ENCODE measurements at places on chromosomes 1 and 21.
A peak's percentile ranks its signal among the peaks of the same experiment; 100 is the strongest.

GRCh38 chr1:71190843-71191242 is 110.0 kb upstream of the ZRANB2 start:
- DNase-seq: no peak

DNA sequence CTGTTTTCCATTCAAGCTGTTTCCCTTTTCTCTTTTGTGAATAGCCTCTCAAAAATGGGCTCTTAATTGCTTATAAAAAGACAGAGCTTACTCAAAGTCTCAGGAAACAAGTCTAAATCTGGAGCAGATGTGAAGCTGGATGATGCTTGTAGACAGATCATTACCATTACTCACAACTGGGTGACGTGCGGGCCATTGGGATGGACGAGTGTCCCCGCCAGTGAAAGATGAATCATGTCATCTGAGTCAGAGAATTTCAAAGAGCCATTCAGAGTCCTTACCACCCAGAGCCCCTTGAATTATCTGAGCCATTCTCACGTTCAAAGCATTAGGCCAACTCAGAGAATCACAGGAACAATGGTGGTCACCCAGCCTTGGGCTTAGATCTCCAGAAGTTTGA is 134.6 kb downstream of the HUNK start:
- no peak for DNase-seq

- DNase-seq: no peak
These were observed 46.3 kb upstream of the SAMSN1 start for GRCh38 chr21:14592296-14593000.

GRCh38 chr21:28910280-28910887 is 82.3 kb downstream of the LTN1 start:
- no peak for DNase-seq

- DNase-seq: no peak
These were observed 26.6 kb upstream of the FCRL4 start for GRCh38 chr1:157624471-157624870.

GRCh38 chr1:241077386-241078147 is 279.4 kb downstream of the RGS7 start:
- no peak for DNase-seq

DNA sequence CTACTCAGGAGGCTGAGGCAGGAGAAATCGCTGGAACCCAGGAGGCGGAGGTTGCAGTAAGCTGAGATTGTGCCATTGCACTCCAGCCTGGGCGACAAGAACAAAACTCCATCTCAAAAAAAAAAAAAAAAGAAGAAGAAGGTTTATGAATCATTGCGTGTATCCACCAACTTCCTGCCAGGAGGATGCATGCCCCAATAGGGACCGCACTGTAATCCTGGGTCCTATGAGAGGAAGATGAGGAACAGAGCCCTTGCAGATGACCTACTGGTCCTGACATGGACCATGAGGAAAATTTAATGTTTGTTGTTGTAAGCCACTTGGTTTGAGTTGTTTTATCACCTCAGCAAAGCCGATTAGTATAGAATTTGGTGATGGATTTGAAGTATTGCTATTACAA is 56.7 kb downstream of the PTGS2 start:
- peak; percentile 60 for DNase-seq

- no peak for DNase-seq
These were observed 1.1 kb upstream of the SHISAL2A start for GRCh38 chr1:52631759-52632331.

DNA sequence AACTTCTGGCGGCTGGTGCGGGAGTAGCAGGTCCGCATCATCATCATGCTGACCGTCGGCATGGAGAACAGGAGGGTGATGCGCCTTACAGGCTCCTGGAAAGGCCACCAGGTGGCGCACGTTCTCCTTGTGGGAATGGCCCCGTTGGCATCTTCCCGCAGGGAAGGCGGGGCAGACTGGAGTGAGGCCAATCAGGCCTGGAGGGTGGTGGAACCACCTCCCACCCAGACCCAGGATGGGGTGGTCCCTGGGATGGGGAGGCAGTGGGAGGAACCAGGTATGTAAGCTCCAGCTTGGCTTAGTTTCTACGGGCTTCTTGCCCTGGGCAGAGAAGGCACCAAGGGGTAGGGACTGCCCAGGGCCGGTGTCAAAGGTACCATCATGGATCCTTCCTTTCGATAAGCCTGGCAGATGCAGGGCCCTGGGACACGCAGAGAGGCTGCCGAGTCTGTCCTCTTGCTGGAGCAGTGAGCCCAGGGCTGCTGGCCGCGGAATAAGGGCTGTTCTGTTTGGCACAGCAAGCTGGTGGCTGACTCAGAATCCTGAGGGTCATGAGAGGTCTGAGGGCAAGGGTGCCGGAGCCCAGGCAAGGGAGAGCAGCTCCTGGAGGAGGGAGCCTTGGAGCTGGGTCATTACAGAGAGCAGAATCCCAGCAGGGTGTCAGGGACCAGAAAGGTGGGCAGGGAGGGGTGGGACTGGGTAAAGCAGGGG is 8.7 kb upstream of the LGR6 start:
- DNase-seq: peak; percentile 86

DNA sequence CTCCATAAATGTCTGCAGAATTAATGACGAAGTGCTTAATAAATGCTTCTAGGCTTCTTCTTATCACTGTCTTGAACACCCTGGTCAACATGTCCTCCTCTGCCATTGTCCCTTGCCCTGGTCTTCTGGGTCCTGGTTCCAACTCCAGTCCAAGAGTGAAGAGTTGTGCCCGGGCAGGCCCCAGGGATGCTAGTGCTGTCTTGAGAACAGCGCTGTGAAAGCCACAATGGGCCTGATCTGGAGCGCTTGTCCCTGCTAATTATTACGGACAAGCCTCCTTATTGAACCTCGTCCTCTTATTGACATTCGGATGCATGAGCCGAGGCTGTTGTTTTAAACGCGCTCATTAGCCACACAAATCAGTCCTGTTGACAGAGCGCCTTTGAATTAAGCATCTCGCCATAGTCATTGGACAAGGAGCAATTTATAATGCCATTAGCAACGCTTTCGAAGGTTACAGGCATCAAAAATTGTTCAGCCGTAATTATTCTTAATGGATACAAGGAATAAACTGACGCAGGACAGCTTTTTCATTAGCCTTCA is 211.6 kb upstream of the POU3F1 start:
- DNase-seq: no peak

DNA sequence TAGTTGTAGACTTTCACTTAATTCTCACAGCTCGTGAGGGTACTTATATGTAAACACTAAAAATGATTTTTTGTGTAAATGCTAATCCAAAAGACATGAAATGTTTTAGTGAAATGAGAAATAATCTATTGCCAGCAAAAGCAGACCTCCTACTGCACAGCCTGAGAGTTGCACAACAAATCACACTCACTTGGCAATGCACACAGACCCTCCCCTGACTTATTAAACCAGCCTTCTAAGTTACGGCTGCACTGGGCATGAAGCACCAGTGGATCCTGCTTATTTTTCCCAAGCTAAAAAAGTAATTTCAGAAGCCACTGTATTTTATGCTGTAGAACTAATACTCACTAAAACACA is 10.3 kb downstream of the ERRFI1 start:
- no peak for DNase-seq

GRCh38 chr1:152313970-152314369 is 11.1 kb downstream of the FLG start:
- no peak for DNase-seq

DNA sequence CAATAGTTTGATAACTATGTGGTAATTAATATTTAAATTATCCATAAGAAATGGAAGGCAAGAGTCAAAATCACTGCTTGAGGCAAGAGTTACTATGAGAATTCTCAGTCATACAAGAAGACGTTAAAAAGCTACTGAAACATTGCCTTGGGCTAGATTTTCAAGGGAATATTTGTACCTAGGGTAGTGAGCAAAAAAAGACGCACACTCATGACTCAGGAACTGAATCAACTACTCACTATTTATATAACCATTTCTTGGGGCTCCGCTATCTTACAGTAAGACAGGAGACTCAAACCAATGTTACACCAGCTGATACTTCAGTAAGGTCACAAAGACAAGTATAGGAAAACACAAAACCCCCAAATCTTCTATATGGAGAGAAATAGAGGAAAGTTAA is 151.5 kb upstream of the RNPC3 start:
- DNase-seq: no peak

DNA sequence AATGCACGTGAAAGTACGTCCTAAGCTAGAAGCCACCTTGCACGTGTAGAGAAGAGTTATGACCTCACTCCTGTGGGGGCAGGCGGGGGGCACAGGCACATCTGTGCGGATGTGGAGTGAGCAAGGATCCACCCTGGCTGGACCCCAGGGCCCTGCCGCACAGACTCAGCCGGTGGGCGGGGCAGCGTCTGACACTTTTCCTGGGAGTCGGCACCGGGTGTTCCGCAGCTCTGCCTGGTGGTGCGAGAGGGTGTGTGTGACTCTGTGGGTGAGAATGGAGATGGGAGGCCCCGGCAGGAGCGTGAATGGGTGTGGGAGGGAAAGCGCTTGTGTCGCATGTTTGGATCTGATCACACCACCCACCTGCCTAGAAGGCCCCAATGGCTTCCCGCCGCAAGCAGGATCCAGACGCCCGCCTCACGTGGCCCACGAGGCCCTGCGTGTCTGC is 29.5 kb downstream of the RAP1GAP start:
- no peak for DNase-seq

- DNase-seq: no peak
These were observed 37.5 kb upstream of the KIF21B start for GRCh38 chr1:201061049-201061448.

DNA sequence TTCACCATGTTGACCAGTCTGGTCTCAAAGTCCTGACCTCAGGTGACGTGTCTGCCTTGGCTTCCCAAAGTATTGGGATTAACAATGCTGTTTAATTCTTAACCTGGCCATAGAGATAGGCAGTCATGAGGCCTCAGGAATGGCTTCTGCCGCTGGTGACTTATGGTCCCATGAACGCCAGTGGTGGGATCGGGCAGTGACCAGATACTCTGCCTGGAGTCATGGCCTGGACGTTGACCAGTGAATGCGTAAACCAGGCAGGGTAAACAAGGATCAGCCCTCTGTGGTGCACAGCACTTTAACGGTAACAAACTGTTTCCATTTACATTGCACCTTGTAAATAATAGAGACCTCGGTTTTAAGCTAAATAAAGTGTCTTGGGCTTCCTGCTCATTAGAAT is 23.0 kb downstream of the MTARC1 start:
- no peak for DNase-seq

DNA sequence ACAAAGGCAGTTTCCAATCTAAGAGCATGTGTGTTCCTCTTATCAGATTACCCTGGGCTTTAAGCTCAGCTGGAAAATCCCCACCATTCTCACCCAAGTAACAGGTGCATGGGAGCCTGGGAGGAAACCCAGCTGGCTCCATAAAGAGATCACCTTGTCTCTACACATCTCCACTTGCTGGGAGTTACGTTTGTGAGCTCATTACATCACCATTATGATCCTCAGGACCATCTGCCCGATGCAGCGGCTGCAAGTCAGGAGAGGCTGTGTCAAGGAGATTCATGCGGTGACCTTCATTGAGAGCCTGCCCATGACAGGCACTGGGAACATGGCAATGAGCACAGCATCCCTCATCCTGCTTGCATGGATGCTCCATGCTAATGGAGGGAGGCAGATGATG is 618.0 kb downstream of the NPHP4 start:
- no peak for DNase-seq

- DNase-seq: no peak
These were observed 3.6 kb downstream of the PRKAB2 start for GRCh38 chr1:147168626-147169058.

DNA sequence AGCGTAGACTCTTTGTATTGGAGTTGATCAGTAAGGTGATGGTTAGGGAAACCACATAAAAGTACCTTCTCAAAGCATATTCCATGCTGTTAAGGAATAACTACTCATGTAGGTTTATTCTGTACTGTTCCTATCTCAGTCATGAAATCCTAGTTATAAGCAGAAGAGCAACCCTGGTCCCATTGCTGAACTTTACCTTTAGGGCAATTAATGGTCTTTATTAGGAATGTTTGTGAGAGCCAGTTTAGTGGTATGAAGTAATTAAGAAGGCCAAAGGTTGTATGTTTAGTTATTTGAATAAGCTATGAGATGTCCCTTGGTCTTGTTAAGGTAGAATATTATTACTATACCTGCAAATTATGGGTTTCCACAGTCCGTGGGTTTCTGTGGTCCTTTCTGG is 44.0 kb downstream of the ACP6 start:
- DNase-seq: no peak

GRCh38 chr1:11384170-11384554 is 94.8 kb upstream of the DISP3 start:
- peak; percentile 84 for DNase-seq

- DNase-seq: no peak
These were observed 180.0 kb upstream of the KCND3 start for GRCh38 chr1:112169517-112169916.

DNA sequence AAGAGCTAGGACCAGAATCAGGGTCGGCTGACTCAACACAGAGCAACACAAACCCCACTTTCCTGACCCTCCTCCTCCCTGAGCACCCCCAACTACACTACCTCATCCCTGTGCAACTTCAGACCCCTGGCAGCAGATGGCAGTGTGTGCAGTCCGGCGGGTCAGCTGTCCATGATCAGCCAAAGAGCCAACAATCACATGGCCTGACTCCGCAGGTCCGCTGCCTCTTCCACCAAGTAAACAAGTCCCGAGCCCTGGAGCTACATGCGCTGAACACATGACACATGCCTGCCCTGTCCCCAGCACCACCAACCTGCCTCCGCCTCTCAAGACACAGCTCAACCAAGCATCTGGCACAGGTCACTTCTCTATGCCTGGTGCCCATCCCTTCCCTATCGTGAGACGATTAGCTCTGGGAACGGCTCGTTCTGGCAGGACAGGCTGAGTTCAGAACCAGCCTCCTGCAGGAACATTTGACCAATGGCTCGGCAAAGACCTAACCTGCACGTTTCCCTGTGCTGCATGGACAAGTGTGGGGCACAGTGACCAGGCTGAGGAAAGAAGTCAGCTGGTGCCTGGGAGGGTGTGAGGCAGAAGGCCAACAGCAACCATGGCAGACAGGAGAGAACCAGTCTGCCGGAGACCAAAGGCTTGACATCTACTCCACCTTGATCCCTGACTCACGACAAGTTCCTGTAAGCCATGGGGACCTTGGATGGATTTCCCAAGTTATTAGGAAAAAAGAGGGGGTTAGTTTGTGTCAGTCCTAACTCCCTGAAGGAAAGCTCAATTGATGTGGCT is 60.3 kb downstream of the CD46 start:
- DNase-seq: no peak

DNA sequence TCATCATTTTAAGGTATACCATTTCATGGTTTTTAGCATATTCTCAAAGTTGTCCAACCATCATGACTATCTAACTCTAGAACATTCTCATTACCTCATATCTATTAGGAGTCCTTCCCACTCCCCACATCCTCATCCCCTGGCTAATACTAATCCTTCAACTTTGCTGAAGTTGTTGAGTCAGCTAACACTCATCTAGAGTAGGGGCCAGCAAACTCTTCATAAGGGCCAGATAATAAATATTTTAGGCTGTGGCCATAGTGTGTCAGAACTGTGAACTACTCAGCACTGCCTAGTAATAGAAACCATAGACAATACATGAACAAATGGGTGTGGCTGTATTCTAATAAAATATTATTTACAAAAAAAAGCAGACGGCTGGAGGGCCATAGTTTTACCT is 43.0 kb downstream of the TOR3A start:
- DNase-seq: no peak

- DNase-seq: no peak
These were observed 152.3 kb downstream of the PCNX2 start for GRCh38 chr1:233143241-233143640.

GRCh38 chr1:55153031-55153430 is 62.1 kb downstream of the USP24 start:
- DNase-seq: no peak

GRCh38 chr1:36784147-36784859 is 250.0 kb downstream of the GRIK3 start:
- DNase-seq: no peak

GRCh38 chr1:158022554-158023312 is 29.3 kb downstream of the KIRREL1 start:
- DNase-seq: no peak

- DNase-seq: no peak
These were observed 6.2 kb upstream of the TMEM54 start for GRCh38 chr1:32907435-32907834.

All from common myeloid progenitor, CD34-positive (primary cell).